ENCODE measurements at places on chromosomes 5 and 9. TPM values are rescaled to one million over a fixed set of nuclear protein-coding genes. Genes with fewer than 3 reads are reported as not detected.

The PCDHGA5 gene
- 1.7 TPM for total RNA-seq

The CCNJL gene
- total RNA-seq: 0.82 TPM

The FGF1 gene
- 1.2 TPM for total RNA-seq

The DRD1 gene
- total RNA-seq: 0.18 TPM

The CAMK2A gene
- 0.09 TPM for total RNA-seq

The C5orf58 gene
- not detected for total RNA-seq

The SLC25A2 gene
- total RNA-seq: 0.72 TPM

The ANKRA2 gene
- total RNA-seq: 10.5 TPM

The CD274 gene
- 0.33 TPM for total RNA-seq

The COQ4 gene
- total RNA-seq: 34.9 TPM

The PCDHA12 gene
- total RNA-seq: 0.09 TPM

The HEMGN gene
- not detected for total RNA-seq

The PTPA gene
- 48.2 TPM for total RNA-seq

The IFNK gene
- total RNA-seq: not detected

The CKMT2 gene
- not detected for total RNA-seq

The FREM1 gene
- total RNA-seq: 0.49 TPM

The MARCOL gene
- total RNA-seq: not detected

The SLC6A19 gene
- total RNA-seq: not detected

The CCDC171 gene
- 13.3 TPM for total RNA-seq

The COL23A1 gene
- total RNA-seq: not detected

The FSTL4 gene
- total RNA-seq: not detected

The LCN10 gene
- total RNA-seq: not detected

The TEX48 gene
- not detected for total RNA-seq

The PCDHA10 gene
- 0.09 TPM for total RNA-seq

The CCNI2 gene
- total RNA-seq: not detected

The PCDHGB3 gene
- total RNA-seq: 9.6 TPM

The IFNB1 gene
- not detected for total RNA-seq

The KCNV2 gene
- total RNA-seq: not detected

The STKLD1 gene
- 0.33 TPM for total RNA-seq

The IFNA2 gene
- not detected for total RNA-seq

The HNRNPK gene
- total RNA-seq: 207 TPM

The FLT4 gene
- total RNA-seq: not detected

The FOXE1 gene
- not detected for total RNA-seq

The DND1 gene
- not detected for total RNA-seq
